Left renal cortex interstitium (tissue), 4 donors: ENCODE measurements at places on chromosomes 12 and 14. TPM values are rescaled to one million over a fixed set of nuclear protein-coding genes. Genes with fewer than 3 reads are reported as not detected.

WIF1 gene
- polyA plus RNA-seq = 3.2 TPM

TRIM9 gene
- polyA plus RNA-seq = 2.9 TPM

SSPN gene
- 11.2 TPM for polyA plus RNA-seq

OR10G2 gene
- polyA plus RNA-seq = not detected

TMEM120B gene
- 16.7 TPM for polyA plus RNA-seq
